ENCODE measurements at places on chromosomes 4 and X.

GRCh38 chrX:76427560-76428242, at the start of gene MAGEE1:
Gene MAGEE1 (plus strand): TSS chrX:76427710. CDS start chrX:76427931, 221 bp downstream.
- DNase-seq, result peak; percentile 60

- no peak for DNase-seq
Observed at GRCh38 chrX:136708348-136708747, 60.4 kb downstream of the CD40LG start.

DNA sequence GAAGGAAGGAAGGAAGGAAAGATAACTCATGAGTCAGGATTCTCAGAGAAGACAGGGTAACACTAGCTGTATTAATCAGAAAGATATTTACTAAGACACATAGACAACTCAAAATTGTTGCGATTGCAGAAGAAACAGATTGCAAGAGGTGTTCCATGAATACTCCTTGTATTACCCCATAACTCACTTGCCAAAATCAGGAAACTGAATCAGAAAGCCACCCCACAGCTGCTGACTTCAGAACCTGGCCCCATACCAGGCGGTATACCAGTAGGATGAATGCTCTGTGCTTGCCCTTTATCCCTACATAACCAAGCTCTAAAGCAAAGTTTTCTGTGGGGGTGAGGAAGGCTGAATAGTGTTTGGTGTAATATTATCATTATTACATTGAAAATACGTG, 468.5 kb downstream of the IQCM start:
- no peak for DNase-seq

DNA sequence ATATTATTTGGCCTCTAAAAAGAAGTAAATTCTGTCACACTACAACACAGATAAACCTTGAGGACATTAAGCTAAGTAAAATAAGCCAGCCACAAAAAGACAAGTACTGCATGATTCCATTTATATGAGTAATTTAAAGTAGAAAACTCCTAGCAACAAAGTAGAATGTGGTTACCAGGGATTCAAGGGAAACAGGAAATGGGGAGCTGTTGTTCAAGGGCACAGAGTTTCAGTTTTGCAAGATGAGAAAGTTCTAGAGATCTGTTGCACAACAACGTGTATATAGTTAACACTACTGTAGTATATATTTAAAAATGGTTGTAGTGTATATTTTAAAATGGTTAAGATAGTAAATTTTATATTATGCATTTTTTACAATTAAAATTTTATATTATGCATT, 25.4 kb downstream of the SEC31A start:
- no peak for DNase-seq

- no peak for DNase-seq
Observed at GRCh38 chrX:153739754-153740486, 15.3 kb downstream of the ABCD1 start.

DNA sequence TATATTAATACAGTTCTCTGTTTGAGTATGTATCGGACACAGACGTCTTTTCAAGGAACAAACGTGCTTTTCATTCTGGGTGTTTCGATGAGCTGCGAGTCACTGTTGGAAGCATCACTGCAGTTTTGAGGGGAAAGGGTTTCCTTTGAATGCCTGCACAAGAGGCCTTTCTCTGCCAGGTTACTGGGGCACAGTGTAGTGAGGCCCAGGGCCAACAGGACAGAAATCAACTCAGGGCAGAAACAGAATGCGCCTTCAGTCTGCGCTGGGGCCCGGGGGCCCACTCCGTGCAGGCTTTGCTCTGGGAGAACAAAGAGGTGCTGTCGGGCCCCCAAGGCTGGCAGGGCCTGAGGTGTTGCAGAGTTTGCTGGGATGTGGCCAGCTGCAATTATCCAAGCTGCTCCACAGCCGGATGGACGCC, 2.3 kb upstream of the PPP2R3B start:
- DNase-seq, result peak; percentile 56

DNA sequence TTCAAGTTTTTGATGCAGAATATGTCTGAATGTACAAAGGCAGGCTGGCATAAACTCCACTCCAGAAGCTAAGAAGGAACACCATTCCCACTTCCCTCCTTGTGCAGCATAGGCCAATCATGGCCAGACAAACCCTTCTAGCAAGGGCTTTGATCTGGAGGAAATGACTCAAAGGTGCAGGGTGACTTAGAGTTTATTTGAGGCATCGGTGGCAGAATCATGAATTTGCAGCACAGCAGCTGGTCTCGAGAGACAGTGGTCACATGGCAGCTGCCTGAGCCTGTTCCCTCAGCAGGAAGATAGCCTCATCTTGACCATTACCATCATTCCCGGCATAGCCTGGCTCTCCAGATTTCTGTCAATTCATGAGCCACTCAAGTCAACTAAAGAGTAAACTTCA, 154.5 kb downstream of the ATP10D start:
- DNase-seq, result no peak

- DNase-seq, result no peak
Observed at GRCh38 chr4:98399915-98400314, 138.7 kb downstream of the RAP1GDS1 start.

- DNase-seq, result no peak
Observed at GRCh38 chr4:48024522-48024921, 8.0 kb downstream of the NIPAL1 start.

DNA sequence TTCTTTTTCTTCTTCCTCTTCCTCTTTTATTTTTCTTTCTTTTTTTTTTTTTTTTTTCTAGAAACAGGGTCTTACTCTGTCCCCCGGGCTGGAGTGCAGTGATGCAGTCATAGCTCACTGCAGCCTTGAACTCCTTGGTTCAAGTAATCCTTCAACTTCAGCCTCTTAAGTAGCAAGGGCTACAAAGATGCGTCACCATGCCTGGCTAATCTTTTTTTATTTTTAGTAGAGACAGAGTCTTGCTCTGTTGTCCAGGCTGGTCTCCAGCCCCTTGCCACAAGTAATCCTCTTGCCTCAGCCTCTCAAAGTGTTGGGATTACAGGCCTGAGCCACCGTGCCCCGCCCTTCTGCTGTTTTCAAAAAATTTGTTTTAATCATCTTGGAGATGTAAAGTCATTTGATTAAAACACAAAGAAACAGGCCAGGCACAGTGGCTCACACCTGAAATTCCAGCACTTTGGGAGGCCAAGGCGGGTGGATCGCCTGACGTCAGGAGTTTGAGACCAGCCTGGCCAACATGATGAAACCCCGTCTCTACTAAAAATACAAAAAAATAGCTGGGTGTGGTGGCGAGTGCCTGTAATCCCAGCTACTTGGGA, 28.1 kb downstream of the SYNPO2 start:
- DNase-seq, result no peak

GRCh38 chr4:184382189-184382846, 92.0 kb downstream of the IRF2 start:
- no peak for DNase-seq

DNA sequence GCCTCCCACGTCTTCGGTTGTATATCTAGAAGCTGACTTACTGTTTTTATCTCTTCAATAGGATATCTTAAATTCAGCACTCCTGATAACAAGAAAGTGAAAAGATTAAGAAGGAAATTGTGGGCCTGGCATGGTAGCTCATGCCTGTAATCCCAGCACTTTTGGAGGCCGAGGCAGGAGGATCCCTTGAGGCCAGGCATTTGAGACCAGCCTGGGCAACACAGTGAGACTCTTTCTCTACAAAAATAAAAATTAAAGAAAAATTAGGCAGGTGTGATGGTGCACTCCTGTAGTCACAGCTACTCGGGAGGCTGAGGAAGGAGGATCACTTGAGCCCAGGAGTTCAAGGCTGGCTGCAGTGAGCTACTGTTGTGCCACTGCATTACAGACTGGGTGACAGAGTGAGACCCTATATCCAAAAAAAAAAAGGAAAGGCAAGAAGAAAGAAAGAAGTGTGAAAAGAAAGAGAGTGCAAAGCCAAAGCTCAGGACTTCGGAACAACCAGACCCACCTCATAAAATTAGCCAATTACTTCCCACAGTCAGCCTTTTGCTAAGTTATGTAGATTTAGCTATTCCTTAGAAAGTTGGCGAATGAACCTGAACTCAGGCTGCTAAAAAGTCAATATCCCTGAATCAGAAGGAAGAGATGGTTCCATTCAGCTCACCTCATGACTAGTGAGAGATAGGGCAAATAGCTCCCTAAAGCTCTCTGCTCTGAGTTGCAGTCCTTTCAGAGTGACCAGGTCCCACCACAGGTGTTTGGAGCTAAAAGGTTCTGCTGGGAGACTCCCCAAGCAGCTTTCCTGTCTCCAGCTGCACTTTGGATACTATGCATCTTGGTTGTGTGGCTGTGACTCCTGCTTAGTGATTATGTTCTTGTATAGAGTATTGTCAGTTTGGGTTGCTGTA, 9.2 kb downstream of the FGG start:
- no peak for DNase-seq

DNA sequence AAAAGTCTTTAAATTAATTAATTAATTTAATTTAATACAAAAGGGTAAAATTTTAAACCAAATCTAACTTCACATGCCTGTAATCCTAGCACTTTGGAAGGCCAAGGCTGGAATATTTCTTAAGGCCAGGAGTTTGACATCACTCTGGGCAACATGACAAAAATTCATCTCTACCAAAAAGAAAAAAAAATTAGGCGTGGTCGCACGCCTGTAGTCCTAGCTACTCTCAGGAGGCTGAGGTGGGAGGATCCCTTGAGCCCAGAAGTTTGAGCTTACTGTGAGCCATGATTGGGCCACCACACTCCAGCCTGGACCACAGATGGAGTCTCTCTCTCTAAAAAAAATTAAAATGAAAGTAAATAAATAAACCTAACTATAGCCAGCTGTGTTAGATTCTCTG, 39.2 kb upstream of the ANTXR2 start:
- no peak for DNase-seq

DNA sequence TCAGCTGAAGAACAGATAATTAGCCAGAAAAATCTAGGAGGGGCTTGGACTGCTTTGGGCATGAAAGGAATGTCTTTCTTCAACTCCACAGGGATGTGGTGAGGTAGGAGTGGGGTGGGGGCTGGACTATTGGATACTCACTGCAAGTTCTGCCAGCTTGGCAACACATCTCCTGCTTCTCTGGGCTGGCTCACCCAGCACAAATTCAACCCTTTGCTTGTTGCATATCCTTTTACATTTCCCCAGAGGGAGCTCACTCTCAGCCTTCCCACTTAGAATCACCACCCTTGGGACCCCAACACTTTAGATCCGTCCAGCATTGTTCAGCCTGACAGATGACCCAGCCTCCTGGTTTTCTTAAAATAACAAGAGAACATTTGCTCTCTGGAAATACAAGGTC, 120.6 kb downstream of the KDR start:
- DNase-seq, result no peak

GRCh38 chrX:20623448-20623847, 356.7 kb upstream of the RPS6KA3 start:
- no peak for DNase-seq

DNA sequence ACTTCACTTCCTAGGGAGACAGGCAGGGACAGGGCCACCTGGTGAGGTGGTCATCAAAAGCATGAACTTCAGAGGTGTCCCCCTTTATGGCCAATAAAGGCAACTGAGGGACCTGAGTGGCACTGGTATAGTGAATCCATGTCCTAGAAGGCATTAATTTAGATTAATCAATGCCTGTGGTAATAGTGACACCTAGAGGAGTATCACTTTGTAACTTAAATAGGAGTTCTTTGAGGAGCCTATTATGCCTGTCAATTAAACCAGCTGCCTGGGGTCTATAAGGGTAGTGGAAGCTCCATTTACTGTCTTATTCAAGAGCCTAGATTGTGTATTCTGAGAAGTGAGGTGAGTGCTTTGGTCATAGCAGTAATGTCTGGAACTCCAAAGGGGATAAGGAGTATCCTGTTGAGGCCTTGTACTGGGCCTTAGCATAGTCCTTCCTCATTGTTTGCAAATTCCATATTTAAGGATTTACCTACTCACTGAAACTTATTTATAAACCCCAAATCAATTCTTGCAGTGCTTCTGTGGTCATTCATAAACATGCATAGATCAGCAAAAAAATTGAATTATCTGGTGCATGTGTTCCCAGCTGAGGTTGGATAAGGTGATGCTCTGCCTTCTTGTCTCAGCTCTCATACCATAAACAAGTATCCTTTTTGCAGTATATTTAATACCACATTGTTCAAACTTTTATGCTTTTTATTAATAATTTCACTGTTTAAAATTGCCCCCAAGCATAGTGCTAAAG, 213.8 kb upstream of the RADX start:
- no peak for DNase-seq

DNA sequence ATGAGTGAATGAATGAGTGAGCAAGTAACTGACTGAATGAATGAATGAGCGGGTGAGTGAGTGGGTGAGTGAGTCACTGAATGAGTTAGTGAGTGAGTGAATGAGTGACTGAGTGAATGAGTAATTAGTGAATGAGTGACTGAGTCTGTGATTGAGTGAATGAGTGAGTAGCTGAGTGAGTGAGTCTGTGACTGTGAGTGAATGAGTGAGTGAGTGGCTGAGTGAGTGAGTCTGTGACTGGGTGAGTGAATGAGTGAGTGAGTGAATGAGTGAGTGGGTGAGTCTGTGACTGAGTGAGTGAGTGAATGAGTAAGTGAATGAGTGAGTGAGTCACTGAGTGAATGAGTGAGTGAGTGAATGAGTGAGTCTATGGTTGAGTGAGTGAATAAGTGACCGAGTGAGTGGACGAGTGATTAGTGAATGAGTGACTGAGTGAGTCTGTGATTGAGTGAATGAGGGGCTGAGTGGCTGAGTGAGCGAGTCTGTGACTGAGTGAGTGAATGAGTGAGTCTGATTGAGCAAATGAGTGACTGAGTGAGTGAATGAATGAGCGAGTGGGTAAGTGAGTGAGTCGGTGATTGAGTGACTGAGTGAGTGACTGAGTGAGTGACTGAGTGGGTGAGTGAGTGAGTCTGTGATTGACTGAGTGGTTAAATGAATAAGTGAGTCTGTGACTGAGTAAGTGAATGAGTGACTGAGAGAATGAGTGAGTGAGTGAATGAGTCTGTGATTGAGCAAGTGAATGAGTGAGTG, 223.0 kb upstream of the PSAPL1 start:
- no peak for DNase-seq

DNA sequence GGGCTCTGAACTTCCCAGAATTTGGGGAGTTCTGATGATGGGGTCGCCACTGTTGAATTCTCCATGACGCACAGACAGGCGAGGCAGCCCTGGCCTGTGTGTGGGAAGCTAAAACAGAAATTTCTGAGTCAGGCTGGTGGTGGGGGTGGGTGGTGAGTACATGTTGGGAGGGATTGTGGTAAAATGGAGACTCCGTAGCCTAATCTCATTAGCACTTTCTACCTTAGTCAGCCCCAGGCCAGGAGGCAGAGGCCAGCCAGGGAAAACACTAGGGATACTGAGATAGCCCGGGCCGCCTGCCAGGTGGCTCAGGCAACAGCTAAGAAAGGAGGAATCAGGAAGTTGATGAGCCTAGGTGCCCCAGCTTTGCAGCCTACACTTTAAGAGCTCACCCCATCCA, 39.3 kb upstream of the NHSL2 start:
- DNase-seq, result no peak

Measured in hypothalamus (tissue), 51 donors.